GM23338 (cell line): ENCODE measurements at places on chromosomes 2 and 18. TPM values are rescaled to one million over a fixed set of nuclear protein-coding genes. Genes with fewer than 3 reads are reported as not detected.

- H3K36me3 ChIP-seq: no peaks in the 10 kb centered on the region
- H3K27me3 ChIP-seq: no peaks in the 10 kb centered on the region
- H3K4me3 ChIP-seq: no peak overlapping the region
- no peak overlapping the region for H3K27ac ChIP-seq
- no peaks in the 10 kb centered on the region for H3K4me1 ChIP-seq
- DNase-seq: no peak
These were observed 15.5 kb upstream of the CACNB4 start for GRCh38 chr2:152114366-152114765.

DNA sequence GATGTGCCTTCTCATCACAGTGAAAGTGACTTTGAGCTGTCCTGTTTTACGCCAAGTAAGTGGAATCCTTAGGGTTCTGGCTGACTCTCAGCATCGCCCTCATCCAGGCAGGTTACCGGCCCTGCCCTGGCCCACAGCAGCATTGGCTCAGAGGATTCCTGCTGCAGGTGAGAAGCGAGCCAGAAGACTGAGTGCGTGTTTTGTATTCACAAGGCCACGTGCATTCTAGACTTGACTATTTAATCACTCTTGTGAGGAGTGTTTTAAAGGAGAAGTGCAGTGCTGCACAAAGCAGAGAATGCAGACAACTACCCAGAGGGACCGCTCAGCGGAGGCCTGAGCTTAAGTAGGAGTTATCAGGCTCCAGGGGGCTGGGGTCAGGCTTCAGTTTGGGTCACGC, 48.3 kb downstream of the LAMA3 start:
- no peaks in the 10 kb centered on the region for H3K27me3 ChIP-seq
- H3K4me1 ChIP-seq: 0 out of 2 replicates have a peak, but pooled peaks cover 5% of the 10 kb centered on the region
- no peak for DNase-seq
- no peak overlapping the region for H3K4me3 ChIP-seq

DNA sequence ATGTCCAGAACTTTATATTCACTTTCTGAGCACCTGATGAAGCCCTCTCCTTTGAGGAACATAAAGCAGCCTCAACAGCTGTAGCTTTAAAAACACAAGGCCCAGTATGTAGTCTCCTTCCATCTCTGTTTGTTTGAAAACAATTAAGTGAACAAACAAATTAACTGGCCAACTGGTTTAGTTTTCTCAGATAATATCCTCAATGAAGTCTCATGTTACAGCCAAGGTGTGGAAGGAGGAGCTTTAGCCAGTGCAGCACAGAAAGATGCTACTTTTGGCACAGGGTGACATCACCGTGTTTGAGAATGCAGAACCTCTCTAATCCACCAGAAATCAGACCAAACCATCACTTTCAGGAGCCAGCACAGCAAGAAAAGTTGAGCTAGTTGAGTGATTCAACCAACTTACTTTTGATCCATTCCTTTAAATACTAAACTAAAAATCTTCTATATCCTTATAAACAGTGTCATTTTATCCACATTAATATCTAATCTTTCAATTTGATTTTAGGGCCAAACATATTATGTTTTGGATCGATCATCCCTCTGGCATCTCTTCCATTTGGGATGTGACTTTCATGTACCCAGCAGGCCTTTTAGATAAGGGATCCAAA, 488.7 kb downstream of the ARHGAP15 start:
- H3K36me3 ChIP-seq: no peaks in the 10 kb centered on the region
- no peak overlapping the region for H3K27ac ChIP-seq
- no peaks in the 10 kb centered on the region for H3K4me1 ChIP-seq

DNA sequence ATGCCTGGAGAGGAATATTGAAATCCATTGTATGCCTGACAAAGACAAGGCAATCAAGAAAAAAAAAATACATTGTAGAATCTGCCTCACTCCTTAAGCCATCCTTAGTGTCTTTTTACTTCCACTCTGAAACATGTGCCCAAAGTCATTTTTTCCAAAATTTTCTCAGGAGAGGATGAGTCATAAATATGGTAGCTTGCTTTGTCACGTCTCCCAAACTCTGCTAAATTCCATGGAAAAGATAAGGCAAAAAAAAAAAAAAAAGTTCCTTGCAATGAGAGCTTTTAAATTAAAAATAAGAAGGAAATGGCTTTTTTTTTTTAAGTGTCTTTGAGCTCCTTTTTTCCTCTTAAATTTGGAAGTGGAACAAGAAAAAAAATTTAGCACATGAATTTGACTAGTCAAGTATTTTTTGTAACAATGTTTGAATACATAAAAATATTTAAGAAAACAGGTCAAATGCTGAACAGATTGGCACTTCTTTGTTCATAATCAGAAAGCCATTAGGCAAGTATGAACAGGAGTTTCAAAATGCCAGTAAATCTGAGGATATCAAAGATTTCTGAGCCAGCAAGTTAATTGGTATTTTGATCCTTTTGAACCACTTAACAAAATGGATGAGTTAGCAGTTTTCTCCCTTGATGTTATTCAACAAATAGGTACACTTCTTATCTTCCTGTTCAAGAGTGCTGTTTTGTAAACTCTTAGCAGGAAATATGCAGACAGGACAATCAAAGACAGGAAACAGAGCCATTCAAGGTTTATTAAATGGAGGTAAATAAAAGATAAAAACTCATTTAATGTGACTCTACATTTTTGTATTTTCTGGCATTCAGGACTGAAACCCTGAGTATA, 247.3 kb upstream of the SP5 start:
- peaks cover 7% of the 10 kb centered on the region; the same call in 1 of the 2 replicates for H3K4me1 ChIP-seq
- no peak overlapping the region for H3K4me3 ChIP-seq
- H3K36me3 ChIP-seq: no peaks in the 10 kb centered on the region
- H3K27me3 ChIP-seq: no peaks in the 10 kb centered on the region

GRCh38 chr2:50781646-50782045, 250.3 kb downstream of the NRXN1 start:
- no peak overlapping the region for H3K27ac ChIP-seq
- H3K27me3 ChIP-seq: no peaks in the 10 kb centered on the region
- H3K4me1 ChIP-seq: no peaks in the 10 kb centered on the region
- DNase-seq: no peak
- H3K36me3 ChIP-seq: no peaks in the 10 kb centered on the region
- H3K4me3 ChIP-seq: no peak overlapping the region

COL6A3 gene
- total RNA-seq: 7.3 and 8.7 TPM in 2 replicates

IAH1 gene
- total RNA-seq: 12.7 and 13.3 TPM in 2 replicates

RAD51AP2 gene
- total RNA-seq: 0.38 TPM in 1 of 2 replicates, not detected in the other

CELF4 gene
- 2.6 and 3.6 TPM in 2 replicates for total RNA-seq
